Nasal cavity respiratory epithelium epithelial cell of viscerocranial mucosa (primary cell): ENCODE measurements at places on chromosomes 3 and 15. TPM values are rescaled to one million over a fixed set of nuclear protein-coding genes. Genes with fewer than 3 reads are reported as not detected.

Gene CLRN1
- not detected in 2 replicates for total RNA-seq

Gene GABRB3
- total RNA-seq, result 0.34 and 5.4 TPM in 2 replicates

Gene PLSCR2
- total RNA-seq, result under 0.01 and 0.28 TPM in 2 replicates

Gene PLA2G4D
- 0.07 and 0.34 TPM in 2 replicates for total RNA-seq

Gene MYLK
- 26.0 and 28.7 TPM in 2 replicates for total RNA-seq

Gene SNTN
- total RNA-seq, result not detected in 2 replicates

Gene SERPINI1
- total RNA-seq, result 2.3 and 2.7 TPM in 2 replicates

Gene FBLN2
- 1.4 and 35.7 TPM in 2 replicates for total RNA-seq

Gene CXCR6
- not detected in 2 replicates for total RNA-seq

Gene SLC7A14
- under 0.01 TPM in 1 of 2 replicates, not detected in the other for total RNA-seq
